ENCODE measurements at places on chromosomes 1 and 21.

GRCh38 chr1:203807196-203807595 is 11.8 kb downstream of the ZBED6 start:
- DNase-seq = no peak

- peak; percentile 66 for DNase-seq
Measured at GRCh38 chr1:43143441-43143888, 28.6 kb downstream of the EBNA1BP2 start.

DNA sequence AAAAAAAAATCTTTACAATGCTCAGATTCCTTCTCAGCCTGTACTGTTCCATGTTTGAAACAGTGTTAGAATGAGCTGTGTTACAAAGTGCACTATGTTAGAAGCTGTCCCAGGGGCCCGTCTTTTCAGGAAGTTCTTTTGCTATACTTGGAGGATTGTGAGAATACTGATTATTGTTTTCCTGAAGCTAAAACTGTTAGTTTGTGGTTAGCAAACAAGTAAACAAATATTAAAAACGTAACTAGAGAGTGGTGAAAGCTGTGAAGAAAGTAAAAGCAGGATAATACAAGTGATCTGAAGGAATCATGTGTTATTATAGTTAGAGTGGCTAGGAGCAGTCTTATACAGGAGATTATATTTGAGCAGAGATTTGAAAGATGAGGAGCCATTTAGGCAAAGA is 35.6 kb downstream of the CAMSAP2 start:
- no peak for DNase-seq

DNA sequence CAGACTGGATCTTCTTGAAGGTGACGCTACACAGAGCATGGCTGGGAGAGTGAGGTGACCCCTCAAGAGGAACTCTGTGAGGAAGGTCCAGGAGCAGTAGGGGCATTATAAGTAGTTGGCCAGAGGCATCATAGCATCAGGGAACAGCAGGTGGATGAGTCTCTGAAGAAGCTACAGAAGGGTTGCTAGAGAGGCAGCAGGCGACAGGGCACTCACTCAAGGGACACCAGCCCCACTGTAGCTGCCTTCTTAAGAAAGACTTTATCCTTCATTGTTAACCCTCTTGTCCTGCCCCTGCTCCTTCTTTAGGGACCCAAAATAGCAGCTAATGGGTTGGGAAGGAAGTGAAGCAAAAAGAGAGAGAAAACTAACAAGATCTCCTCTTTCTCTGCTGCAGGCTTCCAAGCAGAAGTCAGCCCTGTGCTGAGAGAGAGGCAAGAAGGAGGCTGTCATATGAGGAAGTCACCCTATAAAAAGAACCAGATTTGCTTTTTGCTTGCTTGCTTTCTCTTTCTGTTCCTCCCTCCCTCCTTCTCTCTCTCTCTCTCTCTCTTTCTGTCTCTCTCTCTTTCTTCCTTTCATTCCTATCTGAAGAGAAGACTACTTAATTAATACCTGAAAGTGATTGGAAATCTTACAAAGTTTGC is 7.7 kb upstream of the CD5L start:
- no peak for DNase-seq
